Activated CD4-positive, alpha-beta memory T cell treated with anti-CD3 and anti-CD28 coated beads, Interleukin-2, amount 10 ng/mL, durations not matched to agents 7 days and 5 days (primary cell): ENCODE measurements at places on chromosomes 12 and 14.

- no peak for DNase-seq
- H3K36me3 ChIP-seq: no peaks in the 10 kb centered on the region
- H3K4me3 ChIP-seq: no peak overlapping the region
- H3K27me3 ChIP-seq: no peaks in the 10 kb centered on the region
- H3K27ac ChIP-seq: no peak overlapping the region
These were observed 58.4 kb upstream of the DIO3 start for GRCh38 chr14:101502761-101503392.

- no peak within 1 kb of the TSS for H3K27ac ChIP-seq
- H3K4me3 ChIP-seq: no peak within 1 kb of the TSS
- H3K27me3 ChIP-seq: no peaks in the 10 kb centered on the region
These were observed at the start of gene LUM for GRCh38 chr12:91111366-91112325. Gene LUM (minus strand): TSS chr12:91111494. CDS start chr12:91108979, 2,515 bp downstream.

- H3K4me1 ChIP-seq: no peaks in the 10 kb centered on the region
- no peak overlapping the region for H3K4me3 ChIP-seq
- H3K36me3 ChIP-seq: no peaks in the 10 kb centered on the region
- no peak overlapping the region for H3K27ac ChIP-seq
These were observed 270.0 kb upstream of the NAV3 start for GRCh38 chr12:77560714-77561113.

GRCh38 chr14:91755570-91756295 is 23.8 kb upstream of the CATSPERB start:
- peaks cover 36% of the 10 kb centered on the region for H3K36me3 ChIP-seq
- no peak for DNase-seq
- H3K27me3 ChIP-seq: no peaks in the 10 kb centered on the region
- H3K4me3 ChIP-seq: no peak overlapping the region

DNA sequence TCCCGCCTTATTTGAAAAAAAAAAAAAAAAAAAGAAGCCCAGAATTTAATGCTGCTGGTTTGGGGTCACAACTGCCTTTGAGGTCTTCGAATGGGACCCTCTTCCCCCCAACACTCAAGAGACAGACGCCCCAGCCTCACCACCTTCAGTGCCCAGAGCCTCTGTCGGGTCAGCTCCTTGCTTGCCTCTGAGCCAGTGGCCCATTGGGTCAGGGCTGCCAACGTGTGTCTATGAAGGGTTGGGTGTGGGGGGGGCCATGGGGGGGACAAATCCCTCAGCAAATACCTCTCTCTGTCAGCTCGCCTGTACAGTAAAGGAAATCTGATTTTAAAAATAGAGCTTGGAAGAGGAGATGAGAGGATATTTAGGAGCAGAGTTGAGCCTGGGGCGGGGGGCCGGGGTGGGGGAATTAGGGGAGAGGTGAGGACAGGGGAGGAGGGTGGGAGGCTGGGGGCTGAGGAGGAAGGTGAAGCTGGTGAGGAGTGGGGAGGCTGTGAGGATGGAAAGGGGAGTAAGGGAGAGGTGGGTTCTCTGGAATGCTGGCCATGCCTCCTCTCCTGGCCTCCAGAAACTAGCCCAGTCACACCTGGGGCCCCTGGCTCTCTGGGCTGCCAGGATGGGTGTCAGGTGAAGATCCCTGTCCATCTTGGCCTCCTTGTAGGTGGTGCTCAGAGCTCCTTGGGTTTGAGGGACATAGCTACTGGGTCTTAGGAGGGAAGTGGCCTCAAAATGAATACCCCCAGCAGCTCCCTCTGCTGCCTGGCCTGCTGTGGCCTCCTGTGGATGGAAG is 13.3 kb downstream of the RTL1 start:
- no peaks in the 10 kb centered on the region for H3K36me3 ChIP-seq
- no peaks in the 10 kb centered on the region for H3K4me1 ChIP-seq
- H3K27me3 ChIP-seq: peaks cover 13% of the 10 kb centered on the region
- H3K27ac ChIP-seq: no peak overlapping the region
- no peak overlapping the region for H3K4me3 ChIP-seq
- DNase-seq: no peak

DNA sequence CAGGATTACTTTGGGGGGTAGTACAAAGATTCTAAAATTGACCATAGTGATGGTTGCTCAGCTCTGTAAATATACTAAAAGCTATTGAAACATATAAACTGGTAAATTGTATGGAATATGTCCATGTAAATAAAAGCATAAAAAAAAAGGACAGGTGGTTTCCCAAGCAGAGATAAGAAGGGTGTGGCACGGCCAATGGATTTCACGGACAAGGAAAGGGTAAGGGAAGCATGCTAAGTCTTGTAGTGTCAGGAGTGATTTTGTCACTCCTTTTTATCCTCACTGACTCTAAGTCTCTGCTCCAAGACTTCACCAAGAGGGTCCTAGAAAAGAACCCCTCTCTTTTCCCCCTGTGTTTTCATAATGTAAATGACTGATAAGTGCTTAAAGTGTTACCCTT is 229.2 kb downstream of the SPTSSA start:
- H3K27ac ChIP-seq: no peak overlapping the region
- DNase-seq: no peak
- peaks cover 11% of the 10 kb centered on the region for H3K4me1 ChIP-seq

- no peak overlapping the region for H3K27ac ChIP-seq
- H3K4me3 ChIP-seq: no peak overlapping the region
- no peaks in the 10 kb centered on the region for H3K36me3 ChIP-seq
- no peak for DNase-seq
- no peaks in the 10 kb centered on the region for H3K4me1 ChIP-seq
- no peaks in the 10 kb centered on the region for H3K27me3 ChIP-seq
These were observed 339.2 kb downstream of the ACSS3 start for GRCh38 chr12:81417056-81417455.

GRCh38 chr14:92538412-92538985 is 24.9 kb downstream of the RIN3 start:
- no peak overlapping the region for H3K4me3 ChIP-seq
- H3K27ac ChIP-seq: no peak overlapping the region
- no peak for DNase-seq

- no peaks in the 10 kb centered on the region for H3K27me3 ChIP-seq
- H3K4me3 ChIP-seq: no peak overlapping the region
- no peak for DNase-seq
- H3K4me1 ChIP-seq: peaks cover 31% of the 10 kb centered on the region
- no peak overlapping the region for H3K27ac ChIP-seq
These were observed 111.3 kb downstream of the AEBP2 start for GRCh38 chr12:19550626-19551025.

DNA sequence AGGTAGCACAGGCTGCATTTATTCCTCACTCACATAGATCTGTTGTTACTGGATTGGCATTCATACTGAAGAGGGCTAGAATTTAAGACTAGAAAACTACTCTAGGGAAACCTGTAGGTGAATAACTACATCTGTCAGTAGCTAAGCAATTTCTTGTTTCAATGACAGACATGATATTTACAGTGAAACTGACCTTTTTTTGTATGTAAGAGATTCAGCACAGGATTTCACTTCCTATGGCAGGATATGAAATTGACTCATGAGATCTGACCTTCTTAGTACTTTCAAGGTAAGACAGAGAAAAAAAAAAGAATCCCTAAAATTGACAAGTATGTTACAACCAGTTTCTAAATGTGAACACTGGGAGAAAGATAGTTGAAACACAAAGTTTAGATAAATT is 189.8 kb upstream of the SLC16A7 start:
- H3K4me1 ChIP-seq: peaks cover 12% of the 10 kb centered on the region
- H3K27ac ChIP-seq: no peak overlapping the region
- no peak for DNase-seq
- no peaks in the 10 kb centered on the region for H3K27me3 ChIP-seq
- no peak overlapping the region for H3K4me3 ChIP-seq

GRCh38 chr14:89613260-89614008 is 196.4 kb upstream of the FOXN3 start:
- H3K27ac ChIP-seq: peak overlapping the region; percentile 56
- DNase-seq: no peak
- no peak overlapping the region for H3K4me3 ChIP-seq
- no peaks in the 10 kb centered on the region for H3K27me3 ChIP-seq
- H3K36me3 ChIP-seq: peaks cover 40% of the 10 kb centered on the region
- H3K4me1 ChIP-seq: peaks cover 55% of the 10 kb centered on the region

DNA sequence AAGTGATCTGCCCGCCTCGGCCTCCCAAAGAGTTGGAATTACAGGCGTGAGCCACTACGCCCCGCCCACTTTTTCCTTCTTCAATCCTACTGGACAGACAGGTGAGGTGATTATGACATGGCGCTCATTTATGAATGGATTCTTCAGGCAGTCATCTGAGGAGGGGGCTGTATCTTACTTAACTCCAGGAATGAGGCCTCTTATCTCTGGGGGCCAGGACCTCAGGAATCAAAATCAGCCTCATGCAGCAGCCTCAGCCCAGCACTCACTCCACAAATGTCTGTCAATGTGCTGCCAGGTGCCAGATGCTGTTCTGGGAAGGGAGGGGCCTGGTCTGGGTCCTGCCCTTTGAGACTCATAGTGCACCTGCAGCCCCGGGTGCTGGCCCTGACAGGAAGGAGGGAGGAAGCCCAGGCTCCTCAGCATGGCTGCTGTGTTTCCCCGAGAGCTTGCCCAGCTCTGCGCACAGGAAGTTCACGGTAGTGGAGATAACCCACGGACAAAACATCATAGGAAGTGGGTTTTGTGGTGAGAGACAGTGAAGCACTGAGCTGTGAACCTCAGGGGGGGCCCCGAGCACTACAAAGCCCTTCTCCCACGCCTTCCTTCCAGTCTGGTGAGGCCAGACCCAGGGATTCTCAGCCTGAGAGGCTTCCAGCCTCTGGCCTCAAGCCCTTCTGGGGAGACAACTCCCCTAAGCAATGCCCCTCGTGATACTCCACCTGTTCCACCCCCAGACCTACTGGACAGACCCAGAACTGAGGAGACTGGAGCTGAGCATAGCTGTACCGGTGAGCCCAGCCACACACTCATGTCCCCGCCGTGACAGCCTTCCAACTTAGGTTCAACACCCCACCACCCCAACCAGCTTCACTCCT is 22.3 kb downstream of the GALNT6 start:
- peak; percentile 93 for DNase-seq
- peak overlapping the region; percentile 25 for H3K4me3 ChIP-seq
- peak overlapping the region; percentile 74 for H3K27ac ChIP-seq
- H3K36me3 ChIP-seq: peaks cover 37% of the 10 kb centered on the region
- H3K27me3 ChIP-seq: no peaks in the 10 kb centered on the region

- no peaks in the 10 kb centered on the region for H3K27me3 ChIP-seq
- no peaks in the 10 kb centered on the region for H3K4me1 ChIP-seq
- H3K4me3 ChIP-seq: no peak overlapping the region
- H3K27ac ChIP-seq: no peak overlapping the region
- no peaks in the 10 kb centered on the region for H3K36me3 ChIP-seq
These were observed 20.9 kb upstream of the PLBD1 start for GRCh38 chr12:14588571-14588970.

DNA sequence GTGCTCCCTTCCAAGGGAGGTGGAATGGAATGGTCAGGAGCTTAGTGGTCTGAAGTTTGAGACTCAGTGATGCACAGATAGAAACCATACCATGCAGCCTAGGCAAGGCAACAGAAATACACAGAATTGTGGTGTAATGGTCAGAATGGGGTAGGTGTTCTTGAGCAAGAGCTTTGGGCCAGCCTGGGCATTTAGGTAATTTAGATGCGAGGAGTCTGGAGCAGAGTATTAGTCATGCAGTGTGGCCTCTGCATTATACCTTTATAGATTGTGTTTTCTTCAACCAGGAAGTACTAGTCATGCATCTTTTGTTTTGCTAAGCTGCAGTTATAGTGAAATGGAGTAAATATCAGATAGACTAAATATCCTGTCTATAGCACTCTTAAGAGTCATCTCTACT is 118.3 kb downstream of the DAAM1 start:
- H3K27ac ChIP-seq: no peak overlapping the region
- peaks cover 2% of the 10 kb centered on the region for H3K36me3 ChIP-seq
- H3K27me3 ChIP-seq: no peaks in the 10 kb centered on the region
- H3K4me3 ChIP-seq: no peak overlapping the region
- no peak for DNase-seq

GRCh38 chr12:92493816-92494215 is 209.0 kb upstream of the PLEKHG7 start:
- DNase-seq: no peak
- H3K4me3 ChIP-seq: no peak overlapping the region
- no peaks in the 10 kb centered on the region for H3K27me3 ChIP-seq
- peaks cover 11% of the 10 kb centered on the region for H3K36me3 ChIP-seq
- no peak overlapping the region for H3K27ac ChIP-seq

- H3K4me3 ChIP-seq: no peak overlapping the region
- no peaks in the 10 kb centered on the region for H3K27me3 ChIP-seq
- no peak for DNase-seq
- H3K36me3 ChIP-seq: peaks cover 6% of the 10 kb centered on the region
- no peak overlapping the region for H3K27ac ChIP-seq
- peaks cover 16% of the 10 kb centered on the region for H3K4me1 ChIP-seq
These were observed 679 bp upstream of the SAV1 start for GRCh38 chr14:50668826-50669143.

- H3K27ac ChIP-seq: no peak overlapping the region
- no peaks in the 10 kb centered on the region for H3K27me3 ChIP-seq
- H3K4me3 ChIP-seq: no peak overlapping the region
- no peaks in the 10 kb centered on the region for H3K36me3 ChIP-seq
- H3K4me1 ChIP-seq: peaks cover 5% of the 10 kb centered on the region
These were observed 196.2 kb downstream of the ZFP36L1 start for GRCh38 chr14:68596701-68597100.

DNA sequence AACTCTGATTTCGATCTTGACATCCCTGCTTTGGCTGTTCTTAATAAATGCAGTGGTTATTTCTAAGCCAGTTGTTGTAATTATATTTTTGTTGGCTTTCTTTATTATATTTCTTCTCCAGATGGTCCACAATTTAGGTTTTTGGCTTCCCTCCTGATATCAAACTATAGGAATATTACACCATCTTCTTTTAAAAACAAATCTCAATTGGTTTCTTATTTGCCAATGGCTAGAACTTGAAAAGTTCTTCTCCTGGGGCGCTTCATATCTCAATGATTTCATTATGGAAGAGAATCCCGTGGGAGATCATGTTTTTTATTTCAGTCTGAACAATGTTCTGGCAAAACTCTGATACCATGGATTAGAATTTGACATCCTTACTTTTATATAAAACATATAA is 292.3 kb downstream of the FLRT2 start:
- H3K36me3 ChIP-seq: no peaks in the 10 kb centered on the region
- no peak overlapping the region for H3K4me3 ChIP-seq
- H3K4me1 ChIP-seq: no peaks in the 10 kb centered on the region
- DNase-seq: no peak

DNA sequence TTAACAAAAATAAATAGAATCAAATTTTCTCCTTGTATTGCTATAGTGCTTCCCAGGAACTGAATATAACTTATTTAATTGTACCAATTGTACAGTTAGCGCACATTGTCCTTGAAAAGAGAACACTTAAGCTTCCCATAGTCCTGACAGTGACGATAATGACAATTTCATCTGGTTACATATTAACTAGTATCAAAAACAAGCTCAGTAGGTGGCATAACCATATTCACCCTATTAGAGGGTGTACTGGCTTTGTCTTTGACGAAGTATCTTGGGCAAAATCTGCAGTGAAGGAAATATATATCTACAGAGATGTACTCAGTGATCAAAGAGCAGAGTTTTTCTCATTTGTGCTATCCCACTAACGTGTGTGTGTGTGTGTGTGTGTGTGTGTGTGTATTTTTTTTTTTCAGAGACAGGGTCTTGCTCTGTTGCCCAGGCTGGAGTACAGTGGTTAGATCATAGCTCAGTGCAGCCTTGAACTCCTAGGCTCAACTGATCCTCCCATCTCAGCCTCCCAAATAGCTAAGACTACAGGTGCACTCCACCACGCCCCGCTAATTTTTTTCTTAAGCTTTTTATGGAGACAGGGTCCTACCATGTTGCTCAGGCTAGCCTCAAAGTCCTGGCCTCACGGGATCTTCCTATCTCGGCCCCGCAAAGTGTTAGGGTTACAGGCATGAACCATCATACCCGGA is 4.9 kb upstream of the A2M start:
- H3K36me3 ChIP-seq: no peaks in the 10 kb centered on the region
- no peaks in the 10 kb centered on the region for H3K27me3 ChIP-seq
- H3K27ac ChIP-seq: no peak overlapping the region
- no peak overlapping the region for H3K4me3 ChIP-seq
- DNase-seq: no peak
